Neural crest cell (in vitro differentiated cells): ENCODE measurements at places on chromosomes 7 and 10.

DNA sequence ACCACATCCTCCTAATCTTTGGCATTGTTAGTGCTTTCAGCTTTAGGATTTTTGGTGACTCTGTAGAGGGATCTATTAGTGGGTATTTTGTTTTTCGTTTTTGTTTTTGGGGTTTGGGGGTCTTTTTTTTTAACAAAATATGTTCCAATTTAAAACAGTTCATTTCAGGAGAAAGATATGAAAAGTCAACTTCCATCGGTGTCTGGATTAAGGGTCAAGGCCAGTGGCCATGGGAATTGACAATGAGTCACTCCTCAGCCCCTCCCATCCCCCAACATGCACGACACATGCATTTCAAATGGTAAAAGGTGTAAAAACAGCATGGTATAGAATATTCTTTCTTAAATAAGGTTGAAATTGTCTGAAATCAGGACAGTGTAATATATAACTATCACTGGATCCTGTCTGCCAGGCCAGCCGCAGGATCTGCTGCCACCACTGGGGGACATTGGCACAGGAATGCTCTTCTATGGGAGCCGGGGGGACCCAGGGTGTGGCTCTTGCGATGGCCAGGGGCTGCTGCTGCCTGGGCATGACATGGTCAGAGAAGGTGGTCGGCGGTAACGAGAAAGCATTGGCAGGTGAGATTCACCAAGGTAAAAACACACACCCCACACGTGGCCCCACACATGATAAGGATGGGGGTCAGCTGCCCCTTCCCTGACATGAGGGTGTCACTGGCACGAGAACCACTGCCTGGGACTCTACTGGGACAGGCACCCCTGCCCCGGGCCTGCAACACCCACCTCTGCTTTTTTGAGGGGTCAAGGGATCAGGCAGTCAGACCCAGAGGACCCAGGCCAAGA lies 126.2 kb upstream of the KCTD7 start:
- no peak for DNase-seq

DNA sequence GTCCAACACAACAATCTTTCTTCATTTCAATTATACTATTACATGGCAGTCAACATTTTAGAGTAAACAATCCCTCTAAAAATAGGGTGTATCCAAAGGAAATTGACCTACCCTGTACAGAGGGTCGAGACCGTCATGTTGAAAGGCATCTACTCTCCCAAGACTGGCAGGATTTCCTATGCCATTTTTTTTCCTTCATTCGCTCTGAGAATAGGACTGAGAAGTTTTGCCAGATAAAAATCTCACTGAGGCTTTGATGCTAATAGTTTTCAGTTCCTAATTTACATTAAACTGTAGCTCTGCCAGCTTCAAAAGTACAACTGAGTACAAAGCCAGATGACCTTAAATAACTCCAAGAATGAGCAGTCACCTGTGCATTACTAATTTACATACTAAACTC lies 84.5 kb upstream of the SEMA3C start:
- DNase-seq, result no peak

DNA sequence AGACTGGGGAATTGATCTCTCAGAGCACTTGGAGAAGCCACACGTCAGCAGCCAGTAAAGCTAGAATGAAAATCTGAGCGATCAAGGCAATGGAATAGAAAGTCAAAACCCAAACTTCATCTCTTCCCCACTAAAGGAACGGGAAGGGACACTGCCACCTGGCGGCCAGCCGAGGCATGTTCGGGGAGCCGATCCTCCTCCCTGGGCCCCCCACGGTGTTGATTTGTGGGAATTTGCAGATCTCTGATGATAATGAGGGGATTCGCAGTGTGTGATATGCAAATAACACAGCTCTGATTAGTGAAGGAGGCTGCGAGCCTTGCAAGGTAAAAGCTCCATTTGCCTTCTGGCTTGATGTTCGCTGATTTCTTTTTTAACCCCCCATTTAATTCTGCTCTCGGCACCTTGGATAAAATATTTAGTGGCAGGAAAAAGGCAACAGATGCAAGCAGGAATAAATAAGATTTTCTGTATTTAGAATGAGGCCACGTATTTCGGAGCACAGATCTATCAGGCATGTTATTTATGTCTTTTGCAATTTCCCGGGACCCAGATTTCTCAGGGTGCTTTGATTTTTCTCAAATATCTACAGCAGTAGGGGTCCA lies 258.6 kb downstream of the PAXIP1 start:
- DNase-seq, result peak; percentile 70

GRCh38 chr7:140039896-140040295 lies 22.9 kb downstream of the PARP12 start:
- DNase-seq, result no peak

GRCh38 chr10:97066877-97067555 lies 118.7 kb downstream of the SLIT1 start:
- no peak for DNase-seq

- DNase-seq, result no peak
These were observed 25.0 kb downstream of the VTI1A start for GRCh38 chr10:112471878-112472487.

- DNase-seq, result no peak
These were observed 82.1 kb downstream of the USP6NL start for GRCh38 chr10:11529276-11529903.

GRCh38 chr10:104333728-104334373 lies 4.4 kb downstream of the ITPRIP start:
- no peak for DNase-seq

DNA sequence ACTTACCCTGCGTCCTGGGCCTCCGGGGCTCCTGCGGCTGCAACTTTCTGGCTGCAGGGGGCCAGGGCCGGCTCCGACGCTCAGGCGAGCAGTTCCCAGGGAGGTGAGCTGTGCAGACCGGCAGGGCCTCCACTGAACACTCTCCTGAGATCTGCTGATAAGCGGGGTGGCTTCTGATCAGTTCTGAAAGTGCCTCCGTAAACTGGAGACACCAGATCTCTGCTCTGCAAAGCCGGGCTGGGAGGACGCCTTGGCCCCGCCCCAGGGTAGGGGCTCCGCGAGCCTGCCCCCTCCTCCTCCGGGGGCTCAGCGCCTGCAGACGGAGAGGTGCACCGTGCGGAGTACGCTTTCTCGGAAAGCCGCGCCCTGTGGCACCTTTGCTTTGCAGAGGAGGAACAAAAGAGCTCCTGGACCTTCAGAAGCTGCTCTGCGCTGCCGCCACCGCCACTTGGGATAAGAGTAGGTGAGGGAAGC lies 141.3 kb upstream of the VKORC1L1 start:
- DNase-seq, result peak; percentile 26

DNA sequence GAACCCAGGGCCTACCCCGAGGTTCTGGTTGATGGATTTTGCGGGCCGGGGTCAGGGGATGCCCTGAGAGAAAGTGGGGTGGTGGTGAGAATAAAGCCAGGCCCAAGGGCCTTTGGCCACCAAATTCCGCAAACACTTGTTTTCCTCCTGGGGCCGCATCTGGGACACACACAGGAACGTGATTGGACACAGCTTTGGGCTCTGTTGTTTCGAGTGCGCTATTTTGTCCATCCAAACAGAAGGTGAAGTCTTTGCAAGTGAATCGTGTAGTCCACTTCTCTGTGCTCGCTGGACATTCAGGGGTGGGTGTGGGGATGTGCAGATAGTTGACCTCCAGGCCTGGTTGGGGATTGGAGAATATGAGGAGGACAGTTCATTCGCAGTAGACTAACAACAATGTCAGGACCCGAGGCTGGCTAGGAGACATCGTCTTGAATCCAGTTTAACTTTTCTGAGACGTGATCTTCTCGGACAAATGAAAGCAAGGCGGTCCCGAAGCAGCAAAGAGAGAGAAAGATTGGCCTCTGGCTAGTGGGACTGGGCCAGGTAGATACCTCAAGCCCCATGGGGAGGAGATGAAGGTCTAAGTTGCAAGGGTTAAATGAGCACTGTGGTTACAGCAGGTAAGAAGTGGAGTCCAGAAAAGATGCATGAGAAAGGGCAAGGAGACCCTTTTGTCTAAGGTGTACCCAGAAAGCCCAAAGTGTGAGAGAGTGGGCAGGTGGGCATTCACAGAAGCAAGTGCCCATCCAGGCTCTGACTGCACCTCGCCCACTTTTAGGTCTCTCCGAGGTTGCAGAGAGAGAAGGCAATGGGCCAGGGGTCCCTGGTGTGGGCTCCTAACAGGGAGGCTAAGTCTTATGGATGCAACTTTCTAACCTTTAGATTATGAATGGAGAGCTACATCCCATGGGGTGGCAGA lies 764 bp upstream of the FAM131B start:
- DNase-seq, result no peak

DNA sequence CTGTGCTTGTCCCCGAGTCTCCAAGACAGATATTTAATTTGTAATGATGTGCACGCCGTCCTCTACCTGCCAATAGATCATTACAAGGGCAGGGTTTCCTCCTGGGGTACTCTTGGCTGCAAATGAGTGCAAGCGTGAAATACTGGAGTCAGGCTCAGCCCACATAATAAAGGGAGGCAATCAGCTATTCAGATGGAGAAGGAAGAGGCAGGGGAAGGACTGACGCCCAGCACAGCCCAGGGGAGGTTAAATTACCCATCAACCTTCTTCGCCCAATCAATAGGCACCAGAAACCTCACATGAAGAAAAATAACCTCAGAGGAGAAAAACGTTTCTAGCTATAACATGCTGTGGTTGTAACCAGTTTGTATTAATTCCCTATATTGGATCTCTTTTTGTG lies 544.9 kb upstream of the ADARB2 start:
- DNase-seq, result no peak

- no peak for DNase-seq
These were observed 42.9 kb downstream of the PLPP4 start for GRCh38 chr10:120499883-120500282.

DNA sequence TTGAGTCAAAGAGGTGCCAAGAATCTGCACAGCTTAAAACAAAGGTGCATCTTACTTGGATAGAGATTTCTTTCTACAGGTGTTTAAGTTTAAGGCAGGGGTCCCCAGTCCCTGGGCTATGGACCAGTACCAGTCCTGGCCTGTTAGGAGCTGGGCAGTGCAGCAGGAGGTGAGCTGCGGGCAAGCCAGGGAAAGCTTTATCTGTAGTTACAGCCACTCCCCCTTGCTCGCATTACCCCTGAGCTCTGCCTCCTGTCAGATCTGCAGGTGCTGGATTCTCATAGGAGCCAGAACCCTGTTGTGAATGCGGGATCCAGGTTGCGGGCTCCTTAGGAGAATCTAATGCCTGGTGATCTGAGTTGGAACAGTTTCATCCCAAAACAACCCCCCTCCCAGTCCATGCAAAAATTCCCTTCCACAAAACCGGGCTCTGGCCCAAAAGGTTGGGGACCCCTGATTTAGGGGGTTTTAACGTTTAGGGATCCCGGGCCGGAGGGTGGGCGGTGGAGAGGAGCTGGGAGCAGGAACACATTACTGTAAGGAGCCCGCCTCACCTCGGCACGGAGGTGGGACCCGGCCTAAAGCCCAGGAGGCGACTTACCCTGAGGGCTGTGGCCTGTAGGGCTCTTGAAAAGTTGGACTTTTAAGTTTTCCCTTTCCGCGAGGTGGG lies 60.2 kb downstream of the ZNF467 start:
- DNase-seq, result no peak

DNA sequence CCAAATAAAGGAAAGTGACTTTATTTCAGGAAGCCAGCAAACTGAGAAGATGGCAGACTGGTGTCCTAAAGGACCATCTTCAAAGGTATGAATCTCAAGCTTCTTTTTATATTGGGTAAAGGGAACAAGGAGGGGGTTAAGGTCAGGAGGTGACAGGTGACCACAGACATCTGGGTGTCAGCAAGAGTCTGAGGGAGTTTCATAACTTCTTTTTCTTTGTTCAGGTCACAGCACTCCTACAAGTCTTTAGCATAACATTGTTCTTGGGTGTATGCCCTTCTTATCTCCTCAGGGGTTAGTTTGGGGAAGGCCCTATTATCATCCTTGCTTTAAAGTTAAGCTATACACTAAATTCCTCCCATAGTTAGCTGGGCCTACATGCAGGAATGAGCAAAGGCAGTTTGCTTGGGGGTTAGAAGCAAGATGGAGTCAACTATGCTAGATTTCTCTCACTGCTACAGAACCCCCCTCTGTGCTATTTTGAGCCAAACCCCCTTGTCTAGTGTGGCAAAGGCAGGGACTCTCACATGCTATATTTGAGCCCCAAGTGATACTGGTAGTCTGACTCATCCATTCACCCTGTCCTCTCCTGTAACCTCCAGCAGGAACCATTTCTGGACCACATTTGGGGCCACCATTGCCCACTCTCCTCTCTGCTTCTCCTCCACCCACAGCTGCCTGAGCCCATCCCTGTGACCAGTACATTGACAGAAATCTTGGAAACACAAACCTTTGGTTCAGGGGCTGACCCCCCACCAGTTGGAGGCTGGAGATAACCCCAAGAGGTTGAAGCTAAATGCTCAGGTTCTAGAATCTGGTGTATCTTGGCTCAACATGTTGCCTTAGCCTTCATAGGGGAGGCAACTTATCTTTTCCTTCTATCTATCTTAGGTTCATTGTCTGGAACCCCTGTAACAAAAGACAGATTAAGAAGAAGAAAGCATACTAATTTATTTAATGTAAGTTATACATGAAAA lies 55.5 kb upstream of the LRGUK start:
- no peak for DNase-seq

DNA sequence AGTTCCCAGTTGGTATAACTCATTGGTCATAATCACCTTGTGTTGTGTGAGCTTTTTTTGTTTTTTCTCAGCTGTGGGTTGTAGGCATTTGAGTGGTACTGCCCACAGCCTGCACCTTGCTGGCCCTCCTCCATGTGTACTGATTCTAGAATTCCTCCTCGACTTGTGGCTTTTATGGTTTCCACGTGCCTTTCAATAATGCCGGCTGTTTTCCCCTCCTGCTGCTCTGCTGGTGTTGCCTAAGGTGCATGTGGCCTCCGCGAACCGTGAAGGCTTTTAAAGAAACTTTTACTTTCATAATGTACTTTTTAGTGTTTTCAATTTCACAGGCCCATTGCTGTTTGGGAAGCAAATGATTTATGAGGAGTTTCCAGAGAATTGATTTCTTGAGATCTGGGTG lies 518.0 kb downstream of the REEP3 start:
- DNase-seq, result no peak

GRCh38 chr10:121260377-121260776 lies 337.9 kb downstream of the FGFR2 start:
- no peak for DNase-seq

- DNase-seq, result no peak
These were observed 506.0 kb downstream of the POM121L12 start for GRCh38 chr7:53541475-53541874.
